ENCODE measurements at places on chromosomes 5 and 9.

DNA sequence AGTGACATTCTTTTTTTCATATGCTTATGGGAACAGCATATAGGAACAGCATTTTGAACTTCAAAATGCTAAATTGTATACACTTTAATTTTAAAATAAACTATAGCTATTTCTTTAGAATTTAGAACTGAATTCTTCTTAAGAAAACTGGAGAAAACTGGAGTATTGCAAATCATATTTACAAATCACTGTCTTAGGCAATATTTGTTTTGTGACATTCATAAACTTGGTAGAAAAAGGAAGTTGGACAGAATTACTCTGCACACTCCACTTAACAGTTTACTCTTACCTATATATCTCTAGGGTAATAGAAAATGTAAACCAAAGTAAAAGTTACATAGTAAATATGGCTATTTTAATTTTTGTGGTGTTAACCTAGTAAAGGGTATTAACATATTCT lies 3.1 kb downstream of the DMRTA1 start:
- DNase-seq = no peak

DNA sequence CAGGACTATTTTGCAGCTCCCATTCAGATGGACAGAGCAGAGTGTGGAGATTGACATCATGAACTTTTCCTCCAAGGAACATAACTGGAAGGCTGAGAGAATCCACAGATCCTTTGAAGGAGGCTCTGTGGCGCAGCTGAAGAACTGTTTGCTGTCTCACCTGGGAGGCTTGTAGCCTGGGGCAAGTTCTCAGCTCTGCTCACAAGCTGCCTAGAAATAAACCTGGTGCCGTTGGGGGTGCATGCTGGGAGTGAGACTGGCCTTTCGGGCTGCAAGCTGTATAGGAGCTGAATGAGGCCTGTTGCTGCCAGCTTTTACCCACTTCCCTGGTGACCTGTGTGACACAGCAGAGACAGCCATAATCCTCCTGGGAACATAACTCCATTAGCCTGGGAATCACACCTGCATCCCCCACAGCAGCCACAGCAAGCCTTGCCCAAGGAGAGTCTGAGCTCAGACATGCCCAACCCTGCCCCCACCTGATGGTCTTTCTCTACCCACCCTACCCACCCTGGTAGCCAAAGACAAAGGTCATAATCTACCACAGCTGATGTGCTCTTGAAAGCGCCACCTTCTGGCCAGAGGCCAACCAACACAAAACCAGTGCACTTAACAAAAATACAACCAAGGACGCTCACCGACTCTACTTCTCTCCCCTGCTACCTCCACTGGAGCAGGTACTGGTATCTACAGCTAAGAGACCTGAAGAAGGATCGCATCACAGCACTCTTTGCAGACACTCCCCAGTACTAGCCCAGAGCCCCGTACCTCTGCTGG lies 205.1 kb upstream of the MRPS30 start:
- DNase-seq = no peak

GRCh38 chr5:109454731-109455505 lies 45.1 kb upstream of the PJA2 start:
- DNase-seq = no peak

DNA sequence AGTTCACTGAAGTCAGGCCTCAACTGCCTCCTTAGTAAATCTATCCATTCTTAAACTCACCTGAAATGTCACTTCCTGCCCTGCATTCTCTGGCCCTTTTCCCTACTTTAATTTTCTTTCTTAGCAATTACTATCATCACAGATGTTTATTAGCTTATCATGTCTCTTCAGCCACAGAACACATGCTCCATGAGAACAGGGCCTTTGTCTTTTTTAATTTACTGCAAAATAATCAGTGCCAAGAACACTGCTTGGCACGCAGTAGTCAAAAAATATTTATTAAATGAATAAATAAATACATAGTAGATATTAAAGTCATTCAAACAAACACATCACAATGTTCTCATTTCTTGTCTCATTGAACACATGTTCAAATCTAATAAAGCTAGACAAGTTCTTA lies 46.2 kb downstream of the SKIC3 start:
- no peak for DNase-seq

DNA sequence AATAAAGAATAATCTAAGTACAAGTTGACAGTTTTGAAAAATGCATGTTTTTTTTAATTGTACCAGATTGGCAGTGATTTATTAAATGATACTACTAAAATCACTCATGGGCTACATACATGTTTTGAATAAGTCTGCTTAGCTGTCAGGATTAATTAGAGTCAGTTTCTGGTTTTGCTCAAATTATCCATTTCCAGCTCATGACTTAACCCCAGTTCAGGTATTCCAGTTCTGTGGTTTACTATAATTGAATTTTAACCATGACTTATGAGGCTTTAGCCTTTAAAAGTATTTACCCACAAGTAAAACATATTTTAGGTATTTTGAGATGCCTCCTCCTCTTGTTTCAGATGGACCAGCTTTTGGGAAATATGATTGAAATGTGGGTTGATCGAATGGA lies 17.8 kb upstream of the LRRC70 start:
- no peak for DNase-seq

DNA sequence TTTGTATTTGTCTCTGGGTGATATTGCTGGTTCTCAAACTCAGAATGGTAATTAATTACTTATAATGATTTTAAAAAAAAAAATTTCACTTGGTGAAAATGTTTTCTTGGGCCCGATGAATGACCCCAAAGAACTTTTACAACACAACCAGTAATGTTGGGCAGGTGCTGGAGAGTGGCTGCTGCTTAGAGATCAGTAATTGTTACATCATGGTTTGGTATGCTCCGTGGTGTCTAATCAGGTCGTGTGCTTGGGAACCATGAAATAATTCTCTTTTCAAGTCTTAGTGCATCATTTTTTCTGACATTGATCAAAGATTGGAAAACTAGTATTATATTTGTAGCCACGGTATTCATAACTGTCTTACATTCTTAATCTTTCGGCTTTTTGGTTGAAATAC lies 29.3 kb downstream of the PCBD2 start:
- no peak for DNase-seq

- DNase-seq = no peak
Measured at GRCh38 chr5:102536323-102536928, 37.6 kb upstream of the SLCO6A1 start.

GRCh38 chr5:168528521-168529373 lies at the start of gene FBLL1:
TSS of gene FBLL1 (plus strand) at chr5:168529305. CDS start at chr5:168529505, 200 bp downstream.
- no peak for DNase-seq

DNA sequence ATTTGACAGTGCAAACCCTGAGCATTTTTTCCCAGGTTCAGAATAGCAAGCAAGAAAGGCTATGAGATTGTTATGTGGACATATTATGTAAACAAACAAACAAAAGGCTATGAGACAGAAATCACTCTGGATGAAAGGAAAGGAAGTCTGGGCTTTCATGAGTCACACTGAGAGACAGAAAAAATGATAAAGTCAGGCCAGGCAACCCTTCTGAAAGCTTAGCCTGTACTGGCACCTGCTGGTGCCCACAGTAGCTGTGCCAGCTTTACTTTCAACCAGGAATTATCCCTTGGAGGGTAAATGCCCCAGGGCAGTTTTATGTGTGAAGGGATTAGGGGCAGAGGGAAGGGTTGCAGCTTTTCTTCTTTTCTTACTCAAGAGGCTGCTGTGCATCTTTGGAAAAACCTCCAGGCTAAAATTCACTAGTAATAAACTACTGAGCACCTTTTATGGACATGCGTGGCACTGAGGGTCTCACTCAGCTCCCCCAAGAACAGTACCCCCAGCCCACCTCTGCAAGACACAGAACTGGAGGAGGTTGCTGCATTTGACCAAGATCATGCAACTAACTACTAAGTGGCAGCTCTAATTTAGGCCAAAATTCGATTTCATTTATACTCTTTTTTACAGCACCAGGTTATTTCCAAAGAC lies 41.7 kb downstream of the ACTL7B start:
- DNase-seq = no peak

- no peak for DNase-seq
Measured at GRCh38 chr5:134825212-134825611, 20.6 kb upstream of the C5orf24 start.

- no peak for DNase-seq
Measured at GRCh38 chr9:88280816-88281382, 107.3 kb upstream of the SPIN1 start.

DNA sequence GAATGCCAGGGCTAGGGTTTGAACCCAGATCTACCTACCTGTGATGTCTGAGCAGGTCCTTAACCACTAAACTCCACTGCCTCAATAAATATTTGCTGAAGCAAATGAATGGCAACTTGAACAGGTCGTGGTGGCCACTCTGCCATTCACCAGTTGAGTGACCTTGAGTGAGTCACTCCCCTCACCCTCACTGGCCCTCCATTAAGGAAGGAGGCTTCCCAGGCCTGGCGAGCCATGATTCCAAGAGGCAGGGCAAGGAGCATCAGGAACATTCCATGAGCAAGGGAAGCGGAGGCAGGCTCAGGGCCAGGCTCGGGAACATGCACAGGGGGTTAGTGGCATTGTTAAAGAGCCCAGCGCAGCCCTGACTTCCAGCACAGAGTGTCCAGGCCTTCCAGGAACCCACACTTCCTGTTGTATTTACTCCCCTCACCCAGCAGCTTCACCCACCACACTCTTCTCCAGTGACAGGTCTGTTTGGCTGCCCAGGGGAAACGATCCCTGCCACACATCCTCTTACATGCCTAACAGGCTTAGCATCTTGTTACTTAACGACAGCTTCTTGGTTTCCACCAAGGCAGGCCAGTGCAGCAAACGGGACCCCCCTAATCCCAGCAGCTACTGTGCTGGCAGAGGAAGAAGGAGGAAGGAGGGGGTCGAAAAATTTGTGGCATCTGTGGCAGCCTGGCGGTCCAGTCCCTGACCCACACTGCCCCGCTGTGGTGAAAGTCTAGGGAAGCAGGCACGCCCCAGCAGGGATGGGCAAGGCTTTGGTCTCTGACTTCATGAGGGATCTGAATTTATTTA lies 43.7 kb upstream of the TTC1 start:
- no peak for DNase-seq

DNA sequence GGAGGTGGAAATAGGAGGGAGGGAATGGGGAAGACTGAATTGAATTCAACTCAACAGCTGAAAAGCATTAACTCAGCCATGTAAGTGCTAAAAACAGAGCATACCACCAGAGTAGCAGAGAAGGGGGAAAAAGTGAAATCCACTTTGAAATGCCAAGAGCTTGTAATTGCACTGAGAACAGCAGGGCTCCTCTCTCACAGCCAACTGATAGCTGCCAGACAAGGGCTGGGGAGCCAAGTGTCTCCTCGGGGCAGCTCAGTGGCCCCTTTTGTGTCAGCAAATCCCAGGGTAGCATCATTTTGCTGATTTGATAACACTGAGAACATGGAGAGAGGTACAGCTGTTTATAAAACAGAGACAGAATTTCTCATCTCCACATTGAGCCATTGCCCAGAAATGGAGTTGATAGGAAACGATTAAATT lies 182.5 kb downstream of the FRMD3 start:
- DNase-seq = no peak

- DNase-seq = no peak
Measured at GRCh38 chr9:19145881-19146280, 18.6 kb upstream of the PLIN2 start.

GRCh38 chr5:113514289-113514635 lies 768 bp downstream of the YTHDC2 start:
- DNase-seq = no peak

GRCh38 chr5:154214371-154215106 lies 24.0 kb downstream of the GALNT10 start:
- DNase-seq = no peak

- DNase-seq = no peak
Measured at GRCh38 chr5:113390224-113390623, 44.6 kb downstream of the TSSK1B start.

GRCh38 chr9:121557581-121558447 lies 58.2 kb upstream of the GGTA1 start:
- no peak for DNase-seq

DNA sequence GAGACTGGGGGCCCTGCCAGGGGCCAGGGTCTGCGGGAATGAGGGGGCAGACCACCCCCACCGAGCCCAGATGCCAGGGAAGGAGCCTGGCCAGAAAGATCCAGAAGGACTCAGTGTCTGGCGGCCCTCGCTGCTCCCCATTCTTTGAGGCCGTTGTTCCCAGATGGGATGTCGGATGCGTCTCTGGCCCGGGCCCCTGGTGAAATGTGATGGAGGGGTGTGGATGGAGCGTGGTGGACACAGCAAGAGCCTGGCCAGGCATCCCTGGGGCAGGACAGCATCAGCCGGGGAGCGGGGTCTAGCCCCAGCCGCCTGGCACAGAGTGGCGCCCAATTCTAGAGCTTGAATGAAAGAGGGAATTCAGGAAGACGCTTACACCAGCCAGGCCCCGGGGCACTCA lies 46.2 kb upstream of the NKD2 start:
- no peak for DNase-seq

DNA sequence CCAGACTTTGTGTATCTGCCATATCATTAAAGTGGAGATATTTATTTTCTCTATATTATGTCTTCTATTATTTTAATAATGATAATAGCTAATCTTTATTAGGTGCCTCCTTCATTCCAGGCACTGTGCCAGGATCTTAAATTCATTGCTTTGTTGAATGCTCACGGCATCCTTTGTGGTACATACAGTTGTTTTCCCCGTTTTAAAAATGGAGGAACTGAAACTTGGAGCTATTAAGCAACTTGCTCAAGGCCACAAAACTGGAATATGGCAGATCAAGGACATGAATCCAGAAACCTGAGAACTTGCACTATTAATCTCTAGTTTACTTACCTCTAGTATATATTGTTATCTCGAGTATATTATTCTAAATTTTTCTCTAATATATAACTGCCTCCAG lies 41.5 kb upstream of the PPP3R2 start:
- no peak for DNase-seq

- DNase-seq = no peak
Measured at GRCh38 chr5:14737291-14737690, 72.8 kb downstream of the OTULIN start.

DNA sequence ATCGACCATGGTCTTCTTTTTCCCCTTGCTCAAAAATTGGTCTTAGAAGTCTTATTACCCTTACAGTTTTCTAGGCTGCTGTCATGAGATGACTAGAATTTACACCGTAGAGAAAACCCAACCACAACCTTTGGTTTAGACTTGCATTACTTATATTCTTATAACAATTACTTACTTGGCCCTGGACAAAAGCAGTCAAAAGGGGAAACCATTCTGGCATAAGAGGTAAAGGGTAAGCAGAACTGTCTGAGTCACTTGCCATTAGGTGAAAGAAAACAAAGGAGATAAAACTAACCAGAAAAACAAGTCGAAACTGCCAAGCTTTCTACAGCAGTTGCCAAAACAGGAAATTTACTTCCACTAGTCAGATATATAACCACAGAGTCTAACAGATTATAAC lies 17.9 kb downstream of the TMEM245 start:
- DNase-seq = no peak

All from activated CD4-positive, CD25-positive, alpha-beta regulatory T cell treated with anti-CD3 and anti-CD28 coated beads, Interleukin-2, amount 50 U/mL, for 16 hours (primary cell).